Osteoblast (primary cell): ENCODE measurements at places on chromosomes 7 and 10. TPM values are rescaled to one million over a fixed set of nuclear protein-coding genes. Genes with fewer than 3 reads are reported as not detected.

- DNase-seq, result no peak
Observed at GRCh38 chr7:132930881-132931280, 151.0 kb downstream of the CHCHD3 start.

DNA sequence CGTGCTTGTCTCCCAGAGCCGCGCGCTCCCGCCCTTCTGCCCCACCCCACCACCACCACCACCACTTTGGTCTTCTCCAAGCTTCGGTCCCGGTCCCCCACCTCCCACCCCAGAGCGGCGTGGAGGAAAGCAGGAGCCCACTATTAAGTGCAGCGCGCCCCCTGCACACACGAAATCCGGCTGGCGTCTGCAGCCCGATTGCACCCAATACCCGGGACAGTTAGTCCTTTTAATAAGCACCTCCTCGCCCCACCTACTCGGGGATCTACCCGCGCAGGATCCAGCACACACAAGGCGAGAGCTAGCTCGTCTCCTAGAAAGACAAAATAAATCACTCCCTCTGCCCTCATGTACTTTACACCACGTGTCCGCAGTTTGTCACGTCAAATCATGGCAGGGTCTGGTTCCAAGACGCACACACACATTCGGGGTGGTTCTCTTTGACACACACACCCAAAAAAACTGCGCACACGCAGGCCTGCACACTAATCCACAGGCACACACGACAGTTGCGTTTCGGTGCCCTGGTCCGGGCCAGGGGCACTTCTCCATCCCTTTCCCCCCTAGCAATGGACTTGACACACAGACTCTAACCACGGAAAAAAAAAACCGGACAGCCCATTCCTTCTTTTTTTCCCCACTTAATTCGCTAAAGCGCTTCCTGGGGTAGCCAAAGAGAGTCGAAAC lies 1.6 kb downstream of the SFMBT2 start:
- peak; percentile 78 for DNase-seq

DNA sequence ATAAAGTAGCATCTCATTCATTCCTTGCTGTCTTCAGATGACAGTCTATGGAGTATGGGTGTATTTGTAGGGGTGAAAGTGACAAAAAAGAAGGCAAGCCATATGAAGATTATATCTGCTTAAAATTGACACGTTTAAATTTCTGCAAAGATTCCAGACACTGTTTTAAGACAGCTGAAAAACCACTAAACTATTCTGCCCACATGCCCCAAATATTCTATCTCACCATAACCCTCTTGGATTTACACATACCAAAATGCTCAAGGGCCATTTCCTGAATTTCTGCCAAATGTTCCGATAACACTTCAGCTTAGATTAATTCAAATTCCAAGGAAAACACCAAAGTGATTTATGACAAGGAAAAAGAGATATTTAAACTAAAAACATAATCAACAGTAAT lies 99.9 kb upstream of the IL6 start:
- no peak for DNase-seq

DNA sequence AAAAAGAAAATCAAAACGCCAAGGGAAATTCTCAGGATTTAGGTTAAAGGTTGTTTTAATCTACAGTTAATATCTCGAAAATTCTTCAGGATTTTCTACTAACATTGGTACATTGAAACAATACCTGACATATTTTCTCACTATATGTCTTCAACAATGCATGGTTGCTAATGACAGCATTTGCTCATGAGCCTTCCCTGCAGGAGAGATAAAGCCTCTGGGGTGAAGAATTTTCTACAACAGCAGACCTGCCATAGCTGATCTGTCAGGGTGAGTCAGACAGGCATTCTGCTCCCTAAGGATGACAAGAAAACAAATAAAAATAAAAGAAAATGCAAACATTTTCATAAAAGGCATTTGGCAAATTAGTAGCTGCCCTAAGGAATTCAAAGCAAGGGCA lies 11.7 kb upstream of the GPR37 start:
- no peak for DNase-seq

DNA sequence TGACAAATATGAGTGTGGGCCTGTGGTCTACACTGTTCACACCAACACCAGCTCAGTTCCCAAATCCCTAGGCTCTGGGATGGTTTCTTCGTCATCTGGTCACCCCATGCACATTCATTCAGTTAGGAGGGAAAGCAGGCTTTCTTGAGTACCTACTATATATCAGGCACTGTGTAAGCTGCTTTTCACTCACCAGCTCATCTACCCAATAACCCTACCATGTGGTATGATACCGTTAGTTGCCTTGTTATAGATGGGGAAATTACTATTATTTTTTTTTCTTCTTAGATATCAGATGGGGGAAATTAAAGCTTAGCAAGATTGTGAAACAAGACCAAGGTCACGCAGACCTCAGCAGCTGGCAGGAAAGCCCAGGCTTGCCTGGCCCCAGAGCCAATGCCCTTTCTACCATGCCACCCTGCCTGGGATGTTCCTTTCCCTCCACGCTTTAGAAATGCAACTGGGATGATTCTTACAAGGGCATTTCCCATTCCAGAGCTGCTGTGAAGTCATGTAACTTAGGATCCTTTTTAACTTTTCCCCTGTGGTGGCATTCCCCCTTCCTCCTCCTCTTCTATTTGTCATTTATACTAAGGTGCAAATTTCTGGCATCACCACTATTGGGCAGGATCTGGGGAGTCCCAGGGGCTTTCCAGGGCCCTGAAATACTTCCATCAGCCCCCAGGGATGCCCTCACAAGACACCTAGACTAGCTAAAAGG lies 93.1 kb upstream of the EFCAB10 start:
- no peak for DNase-seq

The FLNC gene
- total RNA-seq, result 93.7 and 130 TPM in 2 replicates

- DNase-seq, result no peak
Observed at GRCh38 chr10:59970396-59971368, 64.3 kb upstream of the CCDC6 start.

The TMEM176B gene
- total RNA-seq, result 0.72 TPM in 1 of 2 replicates, not detected in the other

The LIPM gene
- not detected in 2 replicates for total RNA-seq

GRCh38 chr7:81903115-81903514 lies 133.3 kb upstream of the HGF start:
- no peak for DNase-seq

The GDF2 gene
- total RNA-seq, result not detected in 2 replicates

The STRIP2 gene
- total RNA-seq, result 8.3 and 19.7 TPM in 2 replicates

DNA sequence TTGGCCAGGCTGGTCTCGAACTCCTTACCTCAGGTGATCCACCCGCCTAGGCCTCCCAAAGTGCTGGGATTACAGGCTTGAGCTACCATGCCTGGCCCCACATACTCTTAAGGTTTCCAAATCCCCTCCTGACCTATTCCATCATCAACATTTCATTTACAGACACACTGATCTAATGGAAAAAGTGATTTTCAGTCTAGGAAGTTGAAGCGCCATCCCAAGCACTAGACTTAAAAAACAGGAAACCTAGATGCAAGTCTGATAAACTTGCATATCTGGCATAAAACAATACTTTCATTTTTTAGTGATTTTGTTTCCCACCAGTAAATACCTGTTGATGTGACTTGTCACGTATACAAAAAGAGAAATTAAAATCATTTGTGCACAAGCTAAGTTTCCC lies 44.0 kb downstream of the DNMBP start:
- no peak for DNase-seq

DNA sequence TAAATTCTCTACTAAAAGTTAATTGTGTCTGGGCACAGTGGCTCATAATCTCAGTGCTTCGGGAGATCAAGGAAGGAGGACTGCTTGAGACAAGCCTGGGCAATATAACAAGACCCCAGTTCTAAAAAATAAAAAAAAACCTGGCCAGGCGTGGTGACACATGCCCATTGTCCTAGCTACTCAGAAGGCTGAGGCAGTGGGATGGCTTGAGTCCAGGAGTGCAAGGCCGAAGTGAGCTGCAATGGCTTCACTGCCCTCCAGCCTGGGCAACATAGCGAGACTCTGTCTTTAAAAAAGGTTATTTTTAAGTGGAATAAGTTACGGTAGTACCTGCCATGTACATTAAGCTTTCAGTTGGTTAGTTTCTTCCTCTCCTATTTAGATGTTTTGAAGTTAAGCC lies 28.9 kb downstream of the CDK14 start:
- DNase-seq, result no peak

The MCU gene
- total RNA-seq, result 35.7 and 42.7 TPM in 2 replicates

The PSMG3 gene
- 32.1 and 38.7 TPM in 2 replicates for total RNA-seq

DNA sequence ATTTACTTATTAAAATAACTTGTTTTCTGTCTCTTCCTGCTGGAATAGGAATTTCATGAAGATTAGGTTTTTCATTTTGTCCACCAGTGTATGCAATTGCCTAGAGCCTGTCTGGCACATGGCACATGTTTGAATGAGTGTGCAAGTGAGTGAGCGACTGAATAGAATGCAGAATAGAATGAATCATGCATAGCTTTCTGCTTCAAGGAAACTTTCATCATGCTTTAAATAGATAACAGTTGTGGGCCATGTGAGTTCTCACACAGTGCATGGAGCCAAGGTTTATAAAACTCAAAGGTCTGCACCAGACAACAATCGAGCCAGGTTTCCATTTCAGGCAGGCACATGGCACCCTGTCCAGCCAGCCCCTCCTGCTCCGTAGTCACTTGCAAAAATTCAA lies 74.2 kb upstream of the HECW1 start:
- DNase-seq, result no peak

DNA sequence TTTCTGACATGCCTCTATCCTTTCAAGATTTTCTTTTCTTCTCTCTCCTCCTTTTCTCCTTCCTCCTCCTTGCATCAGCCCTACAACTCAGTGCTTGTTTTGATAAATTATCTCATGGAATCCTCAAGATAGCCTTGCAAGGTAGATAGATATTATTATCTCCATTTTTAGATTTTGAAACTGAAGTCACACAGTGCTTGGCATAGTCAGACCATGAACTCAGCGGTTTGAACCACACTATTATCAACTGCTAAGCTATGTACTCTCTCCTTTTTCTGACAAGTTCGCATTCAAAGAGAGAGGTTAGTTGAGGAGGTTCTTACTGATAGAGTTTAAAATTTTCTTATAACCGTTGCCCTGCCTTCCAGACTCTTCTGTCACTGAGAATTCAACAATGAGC lies 79.1 kb downstream of the SUGCT start:
- no peak for DNase-seq

GRCh38 chr7:70573071-70573661 lies 558.8 kb upstream of the GALNT17 start:
- no peak for DNase-seq

The GHITM gene
- 177 and 189 TPM in 2 replicates for total RNA-seq

The SYT15B gene
- total RNA-seq, result under 0.01 and 0.36 TPM in 2 replicates

GRCh38 chr7:80379034-80379982 lies 132.6 kb downstream of the GNAT3 start:
- peak; percentile 76 for DNase-seq

DNA sequence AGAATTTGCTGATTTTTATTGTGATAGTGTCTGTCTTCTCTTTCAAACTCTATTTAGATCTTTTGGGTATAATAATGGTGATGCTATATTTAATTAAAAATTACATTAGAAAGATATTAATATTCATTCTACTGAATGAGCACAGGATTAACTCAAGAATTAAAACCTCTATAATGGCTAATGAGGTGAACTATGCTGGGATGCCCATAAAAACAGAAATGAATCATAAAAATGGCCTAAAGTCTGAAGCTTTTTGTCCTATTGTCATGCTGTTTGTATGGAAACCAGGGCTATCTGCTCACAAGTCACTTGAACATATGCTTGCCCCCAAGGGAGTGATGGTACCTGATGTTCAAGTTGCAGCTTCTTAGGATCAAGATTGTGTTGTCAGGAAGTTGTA lies 76.2 kb upstream of the ICA1 start:
- no peak for DNase-seq

DNA sequence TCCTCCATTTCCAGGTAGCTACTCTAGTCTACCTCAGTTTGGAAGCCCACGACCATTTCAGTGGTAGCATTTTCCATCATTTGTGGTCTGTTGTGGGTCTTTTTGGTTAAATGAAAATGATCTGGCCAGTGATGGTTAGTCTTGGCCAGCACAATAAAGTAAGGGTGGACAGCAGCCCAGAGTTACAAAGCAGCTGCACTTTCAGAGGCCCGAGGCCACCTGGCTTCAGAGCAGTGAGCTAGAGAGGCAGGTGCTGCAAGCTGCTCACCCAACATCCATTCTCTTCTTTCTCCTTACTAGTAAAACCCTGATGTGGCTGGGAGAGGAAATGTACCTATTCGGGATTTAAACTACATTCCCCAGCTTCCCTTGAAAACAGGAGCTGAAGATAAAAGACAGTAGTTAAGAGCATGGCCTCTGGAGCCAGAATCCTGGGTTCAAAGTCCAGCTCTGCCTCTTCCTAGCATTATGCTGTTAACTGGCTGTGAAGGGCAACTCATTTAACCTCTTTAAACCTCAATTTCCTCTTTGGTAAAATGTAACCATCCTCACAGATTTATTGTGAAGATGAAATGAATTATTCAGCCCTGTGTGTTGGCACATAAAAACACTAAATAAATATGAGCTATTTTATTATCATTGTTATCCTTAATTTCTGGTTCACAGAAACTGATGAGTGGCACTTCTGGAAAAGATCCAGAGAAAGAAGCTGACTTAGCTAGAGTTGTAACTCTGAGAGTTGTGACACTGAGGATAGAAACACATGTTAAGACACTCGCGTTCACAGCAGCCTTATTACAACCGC lies 517.4 kb downstream of the PARD3 start:
- no peak for DNase-seq

GRCh38 chr7:95921543-95921942 lies 149.2 kb downstream of the DYNC1I1 start:
- no peak for DNase-seq

The PTF1A gene
- total RNA-seq, result not detected in 2 replicates

The RADIL gene
- total RNA-seq, result 0.29 and 1.1 TPM in 2 replicates

GRCh38 chr7:152733286-152733934 lies 26.1 kb upstream of the ACTR3B start:
- peak; percentile 44 for DNase-seq

- peak; percentile 90 for DNase-seq
Observed at GRCh38 chr7:77537778-77538280, 734 bp downstream of the PTPN12 start.

DNA sequence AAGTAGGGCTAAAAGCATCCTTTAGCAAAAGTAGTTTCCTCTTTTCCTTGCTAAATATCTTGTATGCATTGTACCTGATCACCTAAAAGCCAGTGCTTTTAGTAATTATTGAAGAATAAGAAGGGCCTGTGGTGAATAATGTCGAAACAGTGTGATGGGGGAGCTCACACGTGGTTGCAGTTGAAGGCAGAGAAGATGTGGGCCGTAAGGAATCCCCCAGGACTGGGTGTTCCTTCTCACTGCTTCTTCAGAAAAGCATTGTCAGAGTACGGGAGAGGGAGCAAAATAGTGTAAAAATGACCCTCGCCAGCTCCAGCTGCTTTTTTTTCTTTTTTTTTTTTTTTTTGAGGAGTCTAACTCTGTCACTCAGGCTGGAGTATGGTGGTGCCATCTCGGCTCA lies 201.1 kb downstream of the NSUN6 start:
- DNase-seq, result no peak

DNA sequence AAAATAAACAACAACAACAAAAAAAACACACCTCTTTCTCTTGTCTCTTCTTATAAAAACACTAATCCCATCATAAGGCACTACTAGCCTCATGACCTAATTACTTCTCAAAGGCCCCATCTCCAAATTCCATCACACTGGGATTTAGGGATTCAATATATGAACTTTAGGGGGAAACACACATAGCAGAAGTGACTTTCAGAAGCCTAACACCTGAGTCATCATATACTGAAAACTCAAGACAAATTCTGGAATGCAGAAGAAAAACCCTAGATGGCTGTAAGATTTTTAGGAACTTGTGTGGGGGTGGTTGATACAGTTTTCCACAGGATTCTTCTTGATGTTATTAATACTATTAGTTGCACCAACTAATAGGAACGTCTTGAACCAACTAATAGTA lies 33.7 kb upstream of the CSTF2T start:
- peak; percentile 5 for DNase-seq

The SPAM1 gene
- not detected in 2 replicates for total RNA-seq

- no peak for DNase-seq
Observed at GRCh38 chr7:1910827-1911226, 240.8 kb downstream of the ELFN1 start.
